Stimulated activated CD4-positive, alpha-beta T cell treated with anti-CD3 and anti-CD28 coated beads, Interleukin-12 subunit alpha, Interleukin-12 subunit beta, amount 100 ng/mL, for 48 hours (primary cell): ENCODE measurements at places on chromosomes 5 and 9.

DNA sequence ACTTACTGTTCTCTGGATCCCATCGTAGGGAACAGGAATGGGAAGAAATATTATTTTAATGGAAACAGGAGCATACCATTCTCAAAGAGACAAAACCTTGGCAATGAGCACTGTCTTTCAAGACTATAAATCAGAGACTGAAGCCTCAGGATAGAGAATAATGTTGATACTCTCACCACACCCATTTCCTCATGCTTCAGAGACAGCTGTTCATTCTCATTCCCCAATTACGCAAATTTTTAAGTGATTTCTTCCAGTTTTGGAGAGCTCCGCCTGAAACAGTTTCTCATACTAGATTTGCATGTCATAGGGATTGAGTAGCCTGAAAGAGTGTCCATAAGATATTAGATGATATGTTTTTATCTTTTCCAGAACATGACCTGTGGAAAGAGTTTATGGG is 290.5 kb upstream of the RASA1 start:
- no peak for DNase-seq

DNA sequence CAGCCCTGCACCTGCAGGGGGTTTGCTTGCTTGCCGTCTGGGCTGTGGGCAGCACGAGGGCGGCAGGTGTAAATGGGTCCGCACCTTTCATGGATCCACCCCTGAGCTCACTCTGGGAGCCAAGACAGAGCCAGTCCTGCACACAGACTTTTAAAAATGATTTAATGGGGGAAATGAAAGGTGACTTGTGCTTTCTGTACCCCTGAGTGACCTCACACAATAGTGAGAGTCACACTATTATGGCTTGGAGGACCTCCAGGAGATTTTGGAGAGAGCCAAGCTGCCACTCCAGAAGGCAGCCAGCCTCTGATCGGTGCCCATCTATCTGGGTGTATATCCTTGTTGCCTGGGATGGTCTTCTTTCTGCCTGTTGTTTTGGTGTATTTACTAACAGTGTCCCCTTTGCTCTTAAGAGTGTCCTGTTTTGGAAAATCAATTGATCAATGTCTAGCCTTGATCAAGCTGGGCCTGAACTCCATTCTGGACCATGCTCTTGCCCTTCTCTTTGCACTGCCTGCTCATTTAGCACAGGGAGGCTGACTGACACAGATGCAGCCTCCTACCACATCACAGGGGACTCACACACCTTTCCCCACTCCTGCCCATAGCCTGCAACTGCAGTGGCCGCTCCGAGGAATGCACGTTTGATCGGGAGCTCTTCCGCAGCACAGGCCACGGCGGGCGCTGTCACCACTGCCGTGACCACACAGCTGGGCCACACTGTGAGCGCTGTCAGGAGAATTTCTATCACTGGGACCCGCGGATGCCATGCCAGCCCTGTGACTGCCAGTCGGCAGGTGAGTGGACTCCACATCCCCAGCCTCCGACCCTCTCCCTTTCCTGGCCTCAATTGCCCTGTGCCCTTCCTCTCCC is 29.5 kb downstream of the LAMC3 start:
- DNase-seq: no peak

- peak; percentile 18 for DNase-seq
These were observed 31.1 kb upstream of the FGF1 start for GRCh38 chr5:142716963-142717362.

DNA sequence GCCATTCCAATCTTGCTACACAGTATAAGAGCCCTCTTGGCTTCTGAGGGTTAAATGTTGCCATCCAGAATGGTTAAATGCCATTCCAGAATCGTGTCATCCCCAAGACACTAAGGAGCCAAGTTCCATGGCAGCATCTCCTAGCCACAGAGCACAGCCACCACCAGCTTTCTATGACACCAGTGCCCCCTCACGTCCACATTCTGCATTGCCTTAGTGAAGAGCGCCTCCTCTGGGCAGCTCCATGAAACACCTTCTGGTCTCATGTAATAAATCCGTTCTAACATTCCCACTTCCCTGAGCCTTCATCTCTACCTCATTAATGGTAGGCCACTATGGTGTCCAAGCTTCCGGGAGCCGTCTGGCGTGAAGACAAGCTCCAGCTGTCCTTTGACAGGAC is 12.4 kb downstream of the CBY3 start:
- DNase-seq: no peak

GRCh38 chr9:124964056-124964455 is 23.2 kb upstream of the GOLGA1 start:
- DNase-seq: no peak

DNA sequence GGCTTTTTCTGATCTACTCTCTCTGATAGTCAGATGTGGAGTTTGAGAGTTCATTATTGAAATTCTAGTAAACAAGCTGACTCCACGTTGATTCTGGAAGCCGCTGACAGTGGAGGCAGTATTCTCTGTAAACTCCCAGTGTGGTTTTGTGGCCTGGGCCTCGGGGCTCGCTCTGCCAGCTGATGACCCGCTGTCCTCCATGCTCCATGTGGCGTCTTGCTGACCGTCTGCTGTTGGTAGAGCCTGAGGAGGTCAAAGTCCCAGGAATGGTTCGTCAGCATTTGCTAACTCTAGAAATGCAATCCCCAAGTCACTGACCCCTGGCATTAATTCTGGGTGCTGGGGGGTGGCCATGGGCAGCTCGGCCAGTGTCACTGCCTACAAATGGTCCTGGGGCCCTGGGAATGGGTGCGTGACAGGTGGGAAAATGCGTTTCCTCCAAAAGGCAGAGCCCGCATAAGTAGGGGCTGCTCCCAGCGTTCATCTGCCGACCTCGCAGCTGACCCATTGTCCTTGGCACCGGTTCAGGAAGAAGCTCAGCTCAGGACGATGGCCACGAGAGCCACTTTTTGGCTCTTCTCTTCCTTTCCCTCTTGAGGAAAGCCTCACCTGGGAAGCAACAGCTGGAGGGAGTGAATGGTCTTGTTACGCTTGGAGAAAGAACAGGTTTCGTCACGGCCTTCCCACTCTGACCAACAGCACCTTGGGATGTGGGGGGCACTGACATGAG is 55.1 kb downstream of the MRPL36 start:
- DNase-seq: no peak

DNA sequence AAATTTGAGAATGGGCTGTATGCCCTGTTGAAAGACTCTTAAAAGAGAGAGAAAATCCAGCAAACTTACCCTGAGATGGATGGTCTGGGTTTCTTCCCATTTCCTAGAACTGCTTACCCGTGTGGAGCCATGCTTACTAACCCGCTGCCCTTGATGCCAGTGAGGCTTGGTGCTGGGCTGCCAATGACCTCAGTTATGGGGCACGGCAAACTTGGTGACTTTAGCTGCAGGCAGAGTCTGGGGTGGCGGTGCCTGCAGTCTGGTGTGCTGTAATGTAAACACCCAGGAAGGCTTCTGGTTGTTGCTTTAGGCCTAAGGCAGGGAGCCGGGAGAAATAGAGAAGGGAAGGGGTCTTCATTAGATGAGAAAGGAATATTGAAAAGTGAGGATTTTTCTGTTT is 7.3 kb upstream of the TENT4A start:
- DNase-seq: no peak

- DNase-seq: no peak
These were observed 300.5 kb downstream of the NR2F1-AS1 start for GRCh38 chr5:93280518-93280917.

GRCh38 chr9:80797831-80798688 is 891.3 kb downstream of the TLE1 start:
- DNase-seq: no peak

- DNase-seq: no peak
These were observed 82.1 kb downstream of the PHAX start for GRCh38 chr5:126682856-126683255.

DNA sequence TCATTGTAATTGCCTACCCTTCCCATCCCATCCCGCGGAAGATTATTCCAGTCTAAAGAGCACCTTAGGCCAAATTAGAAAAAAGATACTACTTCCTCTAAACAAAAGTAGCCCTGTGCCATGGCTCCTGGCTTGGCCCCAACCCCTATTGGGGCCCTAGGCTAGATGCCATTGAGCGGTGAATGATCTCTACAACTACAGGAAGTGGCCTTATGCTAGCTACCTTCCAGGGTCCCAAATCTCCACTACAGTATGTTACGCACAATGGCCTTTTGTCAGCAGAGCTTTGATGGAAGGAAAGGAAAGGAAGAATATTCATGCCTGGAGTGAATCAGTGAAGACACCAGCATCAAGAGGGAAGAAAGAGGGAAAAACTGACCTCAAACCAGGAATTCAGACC is 73.3 kb upstream of the OSMR start:
- DNase-seq: no peak

- DNase-seq: no peak
These were observed 47.5 kb downstream of the RAPGEF6 start for GRCh38 chr5:131587541-131587940.

DNA sequence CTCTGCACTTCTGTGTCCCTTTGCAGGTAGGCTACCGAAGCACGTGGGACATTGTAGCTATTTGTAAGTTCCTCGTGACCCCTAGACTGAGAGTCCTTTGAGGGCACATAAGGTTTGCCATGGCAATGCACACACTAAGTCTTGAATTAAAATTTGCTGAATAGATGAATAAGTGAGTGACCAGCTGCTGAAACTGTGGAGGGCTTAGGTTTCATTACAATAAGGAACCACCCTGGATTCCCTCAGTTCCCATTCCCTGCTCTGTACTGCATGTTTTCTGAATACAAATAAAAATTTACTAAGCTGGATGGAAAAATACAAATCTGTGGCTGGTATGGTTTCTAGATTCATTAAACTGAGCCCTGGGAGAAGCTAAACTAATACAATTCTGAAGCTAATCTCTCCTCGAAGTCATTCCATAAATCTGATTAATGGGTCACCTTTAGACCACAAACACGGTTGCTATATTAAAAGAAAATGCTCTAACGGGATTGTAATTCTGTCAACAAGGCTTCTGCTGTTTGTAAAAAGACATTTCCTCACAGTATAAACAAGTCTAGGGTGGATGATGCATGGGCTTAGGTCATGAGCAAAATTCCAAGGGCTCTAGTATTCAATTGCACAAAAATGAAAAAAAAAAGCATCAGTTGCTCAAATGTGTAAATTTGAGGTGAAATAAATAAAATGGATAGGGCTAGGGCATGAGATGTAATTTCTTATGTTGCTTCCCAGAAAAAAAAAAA is 172.3 kb downstream of the ATP10B start:
- no peak for DNase-seq

- no peak for DNase-seq
These were observed 46.2 kb upstream of the PRRC1 start for GRCh38 chr5:127471211-127471610.

- no peak for DNase-seq
These were observed 104.1 kb upstream of the BASP1 start for GRCh38 chr5:17113174-17113958.

DNA sequence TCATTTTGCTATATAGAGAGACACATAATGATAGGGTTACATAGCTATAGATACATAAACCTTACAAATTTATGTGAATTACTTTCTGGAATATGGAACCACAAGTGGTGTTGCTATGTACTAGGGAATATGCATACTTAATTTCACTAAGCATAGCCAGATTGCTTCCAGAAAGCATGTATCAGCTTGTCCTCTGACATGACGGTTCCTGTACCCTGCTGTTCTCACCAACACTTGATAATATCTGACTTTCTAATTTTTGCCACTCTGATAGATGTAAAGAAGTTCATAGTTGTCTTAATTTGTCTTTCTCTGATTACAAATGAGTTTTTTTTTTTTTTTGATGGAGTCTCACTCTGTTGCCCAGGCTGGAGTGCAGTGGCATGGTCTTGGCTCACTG is 18.0 kb upstream of the CKS2 start:
- DNase-seq: no peak

DNA sequence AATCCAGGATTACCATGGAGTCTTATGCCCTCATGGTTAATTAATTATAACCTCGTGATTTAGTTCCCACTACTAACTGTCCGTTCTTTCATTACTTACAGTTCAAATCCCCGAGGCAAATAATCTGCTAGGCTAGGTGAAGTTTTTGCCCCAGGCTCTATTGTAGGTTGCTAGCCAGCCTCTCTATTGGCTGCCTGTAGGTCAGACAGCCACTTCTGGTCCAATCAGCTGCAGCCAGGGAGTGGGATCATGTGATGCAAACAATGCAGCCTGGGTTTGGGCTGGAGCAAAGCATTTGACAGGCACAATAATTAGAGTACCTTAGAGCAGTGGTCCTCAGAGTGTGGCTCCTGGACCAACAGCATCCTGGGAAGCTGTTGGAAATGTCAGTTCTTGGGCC is 17.7 kb downstream of the TMEM252 start:
- no peak for DNase-seq

GRCh38 chr9:122125509-122126330 is 32.6 kb upstream of the TTLL11 start:
- no peak for DNase-seq

DNA sequence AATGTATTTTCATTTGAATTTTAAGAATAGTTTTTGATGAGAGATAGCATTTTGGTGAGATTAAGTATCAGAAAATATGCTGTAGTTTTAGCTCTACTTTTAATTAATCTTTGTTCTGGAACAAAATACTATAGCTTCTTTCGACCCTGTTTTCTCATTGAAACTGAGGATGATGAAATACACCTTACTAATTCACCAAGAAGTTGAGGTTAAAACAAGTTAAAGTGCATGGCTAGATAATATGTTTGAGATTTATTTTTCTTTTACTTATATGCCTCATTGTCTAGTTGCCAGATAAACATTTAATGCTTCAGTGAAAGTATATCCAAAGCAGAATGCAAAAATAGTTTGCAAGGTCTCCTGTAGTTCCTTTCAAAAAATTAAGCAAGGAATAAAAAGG is 140.1 kb upstream of the KCNN2 start:
- no peak for DNase-seq

GRCh38 chr9:69198521-69199220 is 24.6 kb downstream of the TJP2 start:
- no peak for DNase-seq

- no peak for DNase-seq
These were observed 2.4 kb upstream of the DOCK8 start for GRCh38 chr9:212297-212696.

- no peak for DNase-seq
These were observed 52.0 kb downstream of the AK8 start for GRCh38 chr9:132826131-132826530.
